NT2/D1 (cell line): ENCODE measurements at places on chromosomes 6 and 20.

- no peak for DNase-seq
Measured at GRCh38 chr6:56691814-56692213, 49.1 kb upstream of the DST start.

GRCh38 chr20:24469116-24469893 is at the start of gene SYNDIG1:
Gene SYNDIG1 (plus strand): TSS chr20:24469629. CDS start chr20:24543098, 73,469 bp downstream.
- DNase-seq, result no peak

GRCh38 chr6:79863566-79863965 is 83.8 kb downstream of the ELOVL4 start:
- no peak for DNase-seq

DNA sequence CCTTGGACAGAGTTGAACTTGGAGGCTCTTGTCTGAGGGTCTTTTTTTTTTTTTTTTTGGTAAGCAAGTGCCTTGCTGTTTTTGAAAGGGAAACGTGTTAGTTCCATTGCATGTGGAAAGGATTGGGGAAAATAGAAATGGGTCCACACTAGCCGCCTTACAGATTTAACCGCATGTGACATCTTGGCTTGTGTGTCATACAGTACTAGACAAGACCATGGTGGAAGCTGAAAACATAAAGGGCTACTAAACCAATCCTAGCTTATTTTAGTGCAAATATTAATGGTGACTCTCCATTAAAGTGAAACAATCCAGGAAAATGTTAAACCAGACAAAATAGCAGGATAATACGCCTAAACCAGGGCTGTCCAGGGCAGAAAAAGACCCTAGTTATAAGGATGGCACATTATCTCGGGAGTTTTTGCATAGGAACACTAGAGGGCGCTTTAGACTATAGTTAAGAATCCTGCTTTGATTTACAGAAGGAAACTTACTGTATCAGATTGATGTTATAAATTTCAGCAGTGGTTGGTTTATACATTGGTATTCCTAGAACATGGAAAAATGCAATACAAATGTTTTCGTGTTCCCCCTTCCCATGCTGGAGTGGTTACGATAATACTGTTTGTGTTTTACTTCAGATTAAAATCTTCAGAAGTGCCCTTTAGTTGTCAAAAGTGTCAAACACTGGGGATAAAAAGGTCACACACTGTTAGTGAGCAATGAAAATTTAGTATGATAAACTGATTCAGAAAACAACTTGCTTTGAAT is 59.8 kb upstream of the DEK start:
- DNase-seq, result no peak

- DNase-seq, result peak; percentile 25
Measured at GRCh38 chr20:2130683-2131082, 29.1 kb downstream of the STK35 start.

- no peak for DNase-seq
Measured at GRCh38 chr20:44069203-44070011, 117.6 kb downstream of the JPH2 start.

DNA sequence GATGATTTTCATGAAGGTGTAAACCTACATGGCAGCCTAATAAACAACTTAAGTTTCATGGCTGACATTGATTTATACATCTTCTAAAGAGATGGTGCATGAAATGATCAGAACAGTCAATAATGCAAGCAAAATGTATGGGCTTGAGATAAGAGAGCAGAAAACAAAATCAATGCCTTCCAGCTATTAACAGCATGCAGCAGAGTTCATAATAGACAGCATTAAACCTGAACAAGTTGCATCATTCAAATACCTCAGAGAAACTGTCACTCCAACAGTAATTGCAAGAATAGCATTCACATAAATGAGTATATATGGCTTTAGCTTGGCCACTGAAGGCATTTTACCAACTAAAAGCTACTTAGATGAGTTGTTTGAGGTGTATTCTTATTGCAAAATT is 319.6 kb upstream of the ARID1B start:
- DNase-seq, result no peak

DNA sequence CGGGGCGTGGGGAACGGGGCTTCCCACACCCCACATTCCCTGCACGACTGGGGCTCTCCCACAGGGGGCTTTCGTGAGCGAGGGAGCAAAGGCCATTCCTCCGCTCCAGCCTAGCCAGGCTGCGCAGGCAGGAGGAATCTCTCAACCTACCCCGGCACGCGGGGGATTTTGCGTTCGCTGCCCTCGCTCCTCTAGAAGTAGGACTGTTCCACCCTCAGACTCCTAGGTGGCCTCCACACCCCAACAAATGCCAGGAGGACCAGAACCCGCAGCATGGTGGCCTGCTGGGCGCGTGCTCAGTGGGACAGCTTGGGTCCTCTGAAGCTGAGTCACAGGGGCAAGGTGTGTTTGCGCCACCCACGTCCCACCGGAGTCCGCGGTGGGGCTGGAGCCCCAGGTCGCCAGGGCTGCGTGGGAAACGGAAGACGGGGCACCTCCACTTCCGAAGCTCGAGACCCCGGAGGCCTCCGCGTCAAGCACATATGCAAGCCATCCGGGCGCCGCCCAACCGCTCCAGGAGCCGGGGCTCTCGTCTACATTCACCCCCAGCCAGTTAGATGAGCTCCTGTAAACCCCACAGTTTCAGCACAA is 1938.5 kb upstream of the DEFB115 start:
- DNase-seq, result no peak

DNA sequence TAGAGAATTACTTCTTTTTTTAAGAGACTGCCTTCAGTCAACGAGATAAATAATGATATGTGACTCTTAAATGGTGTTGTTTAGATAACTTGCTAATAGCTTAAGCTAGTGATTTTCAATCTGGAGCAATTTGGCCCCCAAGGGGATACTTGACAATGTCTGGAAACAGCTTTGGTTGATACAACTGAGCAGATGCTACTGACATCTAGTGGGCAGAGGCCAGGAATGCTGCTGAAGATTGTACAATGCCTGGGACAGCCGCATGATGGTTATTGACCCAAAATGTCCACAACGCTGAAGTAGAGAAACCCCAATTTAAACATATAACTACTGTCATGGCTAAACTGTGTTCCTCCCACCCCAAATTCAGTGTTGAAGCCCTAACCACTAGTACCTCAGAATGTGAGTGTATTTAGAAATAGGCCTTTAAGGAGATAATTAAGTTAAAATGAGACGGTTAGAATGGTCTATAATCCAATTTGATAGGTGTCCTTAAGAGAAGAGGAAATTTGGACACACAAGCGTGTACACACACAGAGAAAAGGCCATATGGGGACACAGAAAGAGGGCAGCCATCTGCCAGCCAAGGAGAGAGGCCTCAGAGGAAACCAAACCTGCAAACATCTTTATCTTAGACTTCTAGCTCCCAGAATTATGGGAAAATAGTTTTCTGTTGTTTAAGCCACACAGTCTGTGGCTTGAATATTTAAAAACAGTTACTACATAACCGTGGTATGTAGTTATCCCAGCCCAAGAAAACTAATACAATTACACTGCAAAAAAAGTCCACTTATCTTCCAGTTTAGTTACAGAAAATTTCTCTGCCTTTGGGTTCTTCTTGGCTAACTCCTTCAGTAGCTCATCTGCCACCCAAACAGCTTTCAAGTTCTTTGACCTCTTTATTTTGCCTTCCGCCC is 22.2 kb downstream of the RWDD2A start:
- DNase-seq, result no peak

GRCh38 chr6:72788188-72788587 is 166.3 kb downstream of the KCNQ5 start:
- no peak for DNase-seq

- no peak for DNase-seq
Measured at GRCh38 chr20:58576603-58576970, 61.4 kb upstream of the APCDD1L start.

GRCh38 chr20:57108742-57109570 is 157.5 kb downstream of the BMP7 start:
- no peak for DNase-seq

DNA sequence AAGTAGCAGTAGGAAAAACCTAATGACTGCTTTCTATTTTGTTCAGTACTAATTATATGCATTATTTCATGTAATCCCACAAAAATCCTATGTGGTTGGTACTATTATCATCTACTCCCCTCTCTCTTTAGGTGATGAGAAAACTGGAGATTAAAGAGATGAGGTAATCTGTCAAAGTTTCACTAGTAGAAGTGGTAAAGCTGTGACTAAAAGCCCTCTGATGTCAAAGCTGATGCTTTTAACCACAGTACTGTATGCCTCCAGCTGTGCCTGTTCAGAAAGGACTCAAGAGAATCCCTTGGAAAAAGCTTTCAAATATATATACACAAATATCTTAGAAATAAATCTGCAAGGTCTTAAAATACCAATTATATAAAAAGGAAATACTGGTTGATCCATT is 38.0 kb downstream of the PHIP start:
- DNase-seq, result no peak

GRCh38 chr20:21272279-21272678 is 30.9 kb upstream of the XRN2 start:
- no peak for DNase-seq

GRCh38 chr6:106281661-106282060 is 43.9 kb downstream of the ATG5 start:
- DNase-seq, result no peak

DNA sequence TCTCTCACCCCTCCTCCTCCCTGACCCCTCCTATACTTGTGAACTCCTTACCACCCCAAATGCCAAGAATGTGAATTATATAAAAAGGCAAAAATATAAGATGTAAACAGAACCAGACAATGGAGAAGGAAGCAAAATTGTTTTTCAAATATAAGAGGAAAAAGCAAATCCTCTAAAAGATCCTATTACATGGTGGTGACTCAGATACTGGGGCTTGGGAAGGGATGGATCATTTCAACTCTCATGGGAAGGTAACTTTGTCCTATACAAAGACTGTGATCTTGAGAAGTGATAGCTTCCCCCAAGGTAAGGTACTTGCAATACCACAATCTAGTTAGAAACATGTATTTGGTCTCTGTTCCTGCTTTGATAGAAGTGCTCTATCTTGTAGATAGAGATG is 24.6 kb upstream of the TNFRSF21 start:
- no peak for DNase-seq

DNA sequence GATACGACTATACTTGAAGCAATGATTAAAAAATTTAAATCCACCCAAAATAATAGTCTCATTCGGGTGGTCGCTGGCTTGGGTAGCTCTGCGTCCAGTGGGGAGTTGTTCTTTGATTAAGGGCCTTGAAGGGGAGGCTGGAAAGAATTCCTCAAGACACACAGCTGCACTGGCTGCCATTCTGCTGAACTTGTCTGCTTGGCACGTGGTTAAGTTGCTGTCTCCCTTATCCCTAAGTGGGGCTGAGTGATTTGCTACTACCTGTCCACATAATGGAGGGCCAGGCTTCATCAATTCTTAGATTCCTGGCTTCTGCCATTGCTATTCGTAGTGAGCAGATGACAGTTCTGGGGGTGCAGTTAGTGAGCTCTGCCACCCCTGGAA is 98.5 kb downstream of the GMPR start:
- DNase-seq, result no peak

DNA sequence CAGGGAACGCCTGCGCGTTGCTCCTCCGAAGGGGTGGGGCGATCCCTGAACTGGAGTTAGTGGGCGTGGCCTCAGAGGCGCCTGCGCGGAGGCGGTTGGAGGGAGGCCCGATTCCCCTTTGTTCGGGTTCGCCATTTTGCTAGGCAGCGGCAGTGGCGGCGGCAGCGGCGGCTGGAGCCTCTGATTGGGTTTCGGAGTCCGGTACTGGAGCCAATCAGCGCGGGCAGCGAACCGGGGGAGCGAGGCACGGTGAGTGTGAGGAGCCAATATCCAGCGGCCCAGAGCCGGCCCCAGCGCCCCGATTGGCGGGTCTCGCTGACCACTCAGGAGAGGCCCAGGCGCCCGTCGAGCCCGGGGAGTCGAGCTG is at the start of gene NFYA:
NFYA (plus strand) TSS at position 139 of the 367 bp plus-strand sequence. CDS start 6,116 bp downstream, outside the sequence.
- no peak for DNase-seq

DNA sequence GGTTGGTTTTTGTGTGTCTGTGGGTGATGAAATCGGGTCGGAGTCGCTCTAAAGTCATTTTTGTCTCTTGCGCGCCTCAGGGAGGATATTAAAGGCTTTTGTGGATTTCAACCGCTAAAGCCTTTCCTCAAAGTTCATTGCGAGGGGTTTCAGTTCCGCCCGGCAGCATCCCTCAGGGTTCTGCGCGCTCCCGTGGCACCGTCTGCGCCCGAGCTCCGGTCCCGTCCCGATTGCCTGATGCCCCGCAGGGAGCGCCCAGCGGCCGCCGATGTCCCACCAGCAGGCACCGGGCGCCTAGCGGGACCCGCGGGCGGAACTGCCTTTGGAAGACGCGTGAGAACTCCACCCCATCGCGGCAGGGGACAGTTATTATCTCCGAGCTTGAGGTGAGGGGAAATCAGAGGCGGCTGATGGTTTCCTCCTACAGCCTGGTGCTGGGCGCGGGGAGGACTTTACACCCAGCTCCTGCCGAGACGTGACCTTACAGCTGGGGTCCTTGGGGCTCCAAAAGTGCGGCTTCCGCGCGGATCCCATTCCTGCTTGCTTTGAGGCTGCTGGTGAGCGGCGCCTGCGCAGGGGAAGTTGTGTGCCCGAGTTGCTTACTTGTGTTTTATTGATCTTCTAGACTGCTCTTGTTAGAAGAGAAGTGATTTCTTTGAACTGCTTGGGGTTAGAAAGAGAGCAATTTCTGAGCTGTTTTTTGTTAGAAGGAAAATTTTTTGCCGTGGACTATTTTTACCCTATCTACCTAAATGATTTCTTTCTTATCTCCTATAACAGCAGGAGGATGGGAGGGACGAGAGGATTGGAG is 27.1 kb downstream of the ULBP1 start:
- DNase-seq, result no peak

DNA sequence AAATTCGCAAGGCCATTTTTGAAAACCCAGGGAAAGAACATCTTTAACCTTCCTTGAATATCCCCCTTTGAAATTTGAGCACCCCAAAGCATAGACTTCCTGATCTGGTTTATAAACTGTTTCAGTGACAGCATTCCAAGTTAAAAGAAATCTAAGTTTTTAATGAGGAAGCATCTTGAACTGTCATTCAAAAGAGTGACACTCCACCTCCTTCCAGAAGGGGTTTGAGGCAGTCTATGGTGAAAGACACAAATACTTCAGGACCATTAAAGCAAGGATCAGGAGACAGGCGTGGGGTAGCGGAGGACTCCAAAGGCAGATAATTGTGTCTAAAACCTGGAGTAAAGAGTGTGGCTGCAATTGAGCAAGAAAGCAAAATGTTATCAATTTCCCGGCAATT is 691 bp downstream of the GHRH start:
- no peak for DNase-seq
